ENCODE measurements at places on chromosomes 2 and 18.

DNA sequence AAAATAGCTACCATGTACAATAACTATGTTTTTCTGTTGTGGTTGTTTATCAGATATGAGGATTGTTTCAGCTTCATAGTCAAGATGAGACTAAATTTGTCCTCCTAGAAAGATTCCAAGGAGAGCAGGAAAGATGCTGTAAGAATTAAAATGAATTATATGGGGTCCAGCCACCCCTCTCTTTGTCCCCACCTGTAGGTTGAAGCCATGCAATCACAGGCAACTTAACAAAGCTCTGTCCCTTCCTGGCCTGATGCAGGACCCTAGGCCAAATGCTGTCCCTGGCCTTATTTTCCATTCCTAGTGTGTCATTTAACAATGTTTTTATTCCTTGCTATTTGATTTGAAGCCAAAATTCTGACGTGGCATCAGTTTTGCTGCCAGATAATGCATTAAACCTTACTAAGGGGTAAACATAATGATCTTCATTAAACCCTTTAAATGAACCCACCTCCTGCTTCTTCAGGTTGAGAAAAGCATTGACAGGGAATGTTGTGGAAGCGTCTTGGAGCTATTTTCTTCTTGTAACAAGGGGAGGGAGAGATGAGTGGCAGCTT is 240.9 kb upstream of the ZNF521 start:
- DNase-seq, result no peak

GRCh38 chr2:231455222-231455621 is 9.1 kb downstream of the NCL start:
- DNase-seq, result no peak

DNA sequence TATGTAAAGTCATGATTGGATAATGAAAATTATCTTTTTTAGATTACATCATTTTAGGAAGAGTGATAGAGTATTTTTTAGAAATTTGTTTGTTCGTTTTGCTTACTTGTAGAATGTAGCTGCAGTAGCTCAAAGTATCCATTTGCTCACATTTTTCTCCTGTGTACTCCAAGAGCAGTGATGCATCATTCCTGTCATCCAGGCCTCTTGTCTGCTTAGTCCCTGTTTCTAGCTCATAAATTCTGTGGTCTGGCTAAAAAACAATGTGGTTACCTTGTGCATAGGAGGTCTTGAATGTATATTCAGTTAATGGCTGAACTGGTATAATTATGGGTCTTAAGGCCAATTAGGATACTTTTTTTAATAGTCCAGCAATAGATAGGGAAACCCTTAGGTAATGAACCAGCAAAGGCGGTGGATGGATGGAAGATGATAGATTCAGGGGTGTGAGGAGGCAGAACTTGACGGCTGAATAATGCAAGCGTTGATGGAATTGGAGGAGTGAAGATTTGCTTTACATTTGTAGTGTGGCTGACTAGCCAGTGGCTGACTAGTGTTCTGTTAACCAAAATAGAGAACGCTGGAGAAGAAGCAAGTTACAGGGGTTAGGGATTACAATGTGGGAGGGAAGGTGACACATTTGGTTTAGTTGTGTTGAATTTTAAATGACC is 145.0 kb downstream of the ZNF407 start:
- no peak for DNase-seq

DNA sequence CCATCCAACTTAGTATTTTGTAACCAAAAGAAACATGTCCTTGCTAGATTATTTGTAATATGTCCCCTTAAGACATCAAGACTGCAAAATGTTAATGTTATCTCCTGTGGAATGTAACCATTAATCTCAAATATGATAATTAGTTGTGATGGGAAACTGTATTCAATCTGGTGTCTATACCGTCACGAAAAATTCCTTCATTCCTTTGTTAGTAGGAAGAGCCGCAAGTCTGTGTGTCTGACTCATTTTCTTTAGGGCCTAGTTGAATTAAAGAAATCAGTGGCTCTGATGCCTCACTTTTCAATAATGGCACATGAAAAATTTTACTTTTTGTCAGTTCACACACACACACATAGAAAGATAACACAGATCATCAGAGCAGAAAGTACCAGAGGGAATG is 127.1 kb upstream of the CHAC2 start:
- DNase-seq, result no peak

GRCh38 chr18:42784632-42785031 is 330.9 kb downstream of the RIT2 start:
- DNase-seq, result no peak

All from AG04450 (cell line).